M059J (cell line): ENCODE measurements at places on chromosomes 4 and X. TPM values are rescaled to one million over a fixed set of nuclear protein-coding genes. Genes with fewer than 3 reads are reported as not detected.

Gene EGFL6
- total RNA-seq = not detected in 2 replicates

Gene GRIA3
- total RNA-seq = 1.6 and 4.7 TPM in 2 replicates

Gene ARSJ
- total RNA-seq = 22.0 and 23.5 TPM in 2 replicates

Gene RNF150
- total RNA-seq = 1.8 and 4.0 TPM in 2 replicates

Gene SMIM10
- 12.6 and 13.4 TPM in 2 replicates for total RNA-seq

Gene BEND2
- not detected in 2 replicates for total RNA-seq
